ENCODE measurements at places on chromosomes 16 and 17.

- DNase-seq = no peak
Measured at GRCh38 chr16:1794221-1794871, 841 bp upstream of the IGFALS start.

- DNase-seq = no peak
Measured at GRCh38 chr16:17827313-17827712, 356.6 kb upstream of the XYLT1 start.

DNA sequence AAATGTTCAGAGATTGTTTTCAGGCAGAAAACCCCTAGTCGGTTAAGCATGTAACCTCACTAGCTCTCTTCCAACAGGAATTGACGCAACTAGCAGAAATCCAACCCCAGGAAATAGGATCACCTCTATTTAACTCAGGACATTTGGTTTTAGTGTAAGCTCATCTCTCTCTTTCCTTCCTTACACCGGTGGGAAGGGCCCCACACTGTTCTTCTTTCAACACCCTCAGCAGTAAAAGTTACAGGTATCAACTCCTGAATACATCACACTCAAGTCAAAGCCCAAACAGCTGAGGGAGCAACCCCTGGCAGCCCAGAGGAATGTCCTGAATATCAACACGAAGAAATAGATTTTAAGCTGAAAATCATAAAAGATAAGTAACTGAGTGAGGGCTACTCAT, 191.2 kb upstream of the KIF2B start:
- no peak for DNase-seq

GRCh38 chr16:969508-970385, 1.0 kb downstream of the LMF1 start:
- DNase-seq = no peak

DNA sequence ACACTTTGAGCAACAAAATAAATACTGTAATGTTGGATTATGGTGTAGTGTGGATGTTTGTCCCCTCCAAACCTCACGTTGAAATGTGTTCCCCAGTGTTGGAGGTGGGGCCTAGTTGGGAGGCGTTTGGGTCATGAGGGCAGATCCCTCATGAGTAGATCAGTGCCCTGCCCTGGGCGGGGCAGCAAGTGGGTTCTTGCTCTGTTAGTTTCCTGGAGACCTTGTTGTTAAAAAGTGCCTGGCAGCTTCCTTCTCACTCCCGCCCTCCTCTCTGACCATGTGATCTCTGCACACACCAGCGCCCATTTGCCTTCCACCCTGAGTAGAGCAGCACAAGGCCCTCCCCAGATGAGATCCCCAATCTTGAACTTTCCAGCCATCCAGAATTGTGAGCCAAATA, 67.7 kb downstream of the MPRIP start:
- DNase-seq = peak; percentile 27

DNA sequence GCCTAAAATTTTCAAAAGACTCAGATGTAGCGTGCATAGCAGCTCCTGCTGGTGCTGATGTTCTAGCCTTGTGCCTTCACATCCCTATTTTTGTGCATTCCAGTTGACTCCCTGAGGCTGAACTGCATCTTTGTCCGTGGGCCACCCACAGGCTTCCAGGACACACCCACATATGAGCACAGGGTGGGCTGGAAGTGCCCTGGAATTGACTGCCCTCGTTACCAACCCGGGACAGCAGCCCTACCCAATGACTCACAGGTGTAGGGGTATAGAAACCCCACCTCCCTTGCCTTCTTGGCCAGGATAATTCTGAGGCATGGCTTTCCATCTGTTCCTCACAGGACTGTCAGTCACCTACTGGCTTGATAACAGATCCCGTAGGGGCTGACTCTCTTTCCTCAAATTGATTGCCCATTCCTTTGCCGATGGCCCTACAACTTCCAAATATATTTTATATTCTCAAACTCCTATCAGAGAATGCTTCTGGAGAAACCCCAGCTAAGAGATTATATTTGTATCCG, 65.9 kb upstream of the CDH13 start:
- DNase-seq = no peak

- no peak for DNase-seq
Measured at GRCh38 chr16:59236804-59237458, 502.8 kb upstream of the GOT2 start.

DNA sequence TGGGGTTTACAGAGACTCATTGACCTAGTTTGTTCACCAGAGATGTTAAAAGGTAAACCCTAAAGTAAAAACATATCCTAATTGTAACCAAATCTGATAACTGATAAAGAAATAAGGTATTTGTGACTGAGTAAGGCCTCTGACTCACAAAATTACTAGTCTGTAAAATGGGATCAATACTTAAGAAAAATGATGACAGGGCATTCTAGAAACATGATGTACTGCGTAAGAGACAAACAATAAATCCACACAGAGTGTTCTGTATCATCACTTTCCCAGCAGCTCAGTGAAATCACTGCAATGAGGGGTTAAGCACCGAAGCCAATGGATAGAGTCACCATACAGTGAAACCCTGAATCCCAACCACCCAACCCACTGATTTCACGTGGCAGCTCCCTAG, 91.5 kb downstream of the VPS53 start:
- no peak for DNase-seq

DNA sequence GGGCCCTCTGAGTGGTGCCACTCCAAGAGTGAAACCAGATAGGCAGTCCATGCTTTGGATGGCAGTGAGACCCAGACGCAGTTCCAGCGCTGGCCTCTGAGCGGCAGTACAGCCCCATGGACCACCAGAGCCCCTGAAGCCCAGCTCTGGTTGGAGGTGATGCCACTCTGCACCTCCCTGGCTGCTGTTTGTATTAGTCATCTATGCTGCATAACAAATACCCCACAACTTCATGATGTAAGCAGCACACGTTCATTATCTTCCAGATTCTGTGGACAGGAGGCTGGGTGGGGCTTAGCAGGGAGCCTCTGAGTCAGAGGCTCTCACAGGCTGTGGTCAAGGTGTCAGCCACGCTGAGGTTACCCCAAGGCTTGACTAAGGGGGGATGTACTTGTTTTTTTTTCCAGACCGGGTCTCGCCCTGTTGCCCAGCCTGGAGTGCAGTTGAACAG, 5.1 kb upstream of the NME4 start:
- peak; percentile 55 for DNase-seq

DNA sequence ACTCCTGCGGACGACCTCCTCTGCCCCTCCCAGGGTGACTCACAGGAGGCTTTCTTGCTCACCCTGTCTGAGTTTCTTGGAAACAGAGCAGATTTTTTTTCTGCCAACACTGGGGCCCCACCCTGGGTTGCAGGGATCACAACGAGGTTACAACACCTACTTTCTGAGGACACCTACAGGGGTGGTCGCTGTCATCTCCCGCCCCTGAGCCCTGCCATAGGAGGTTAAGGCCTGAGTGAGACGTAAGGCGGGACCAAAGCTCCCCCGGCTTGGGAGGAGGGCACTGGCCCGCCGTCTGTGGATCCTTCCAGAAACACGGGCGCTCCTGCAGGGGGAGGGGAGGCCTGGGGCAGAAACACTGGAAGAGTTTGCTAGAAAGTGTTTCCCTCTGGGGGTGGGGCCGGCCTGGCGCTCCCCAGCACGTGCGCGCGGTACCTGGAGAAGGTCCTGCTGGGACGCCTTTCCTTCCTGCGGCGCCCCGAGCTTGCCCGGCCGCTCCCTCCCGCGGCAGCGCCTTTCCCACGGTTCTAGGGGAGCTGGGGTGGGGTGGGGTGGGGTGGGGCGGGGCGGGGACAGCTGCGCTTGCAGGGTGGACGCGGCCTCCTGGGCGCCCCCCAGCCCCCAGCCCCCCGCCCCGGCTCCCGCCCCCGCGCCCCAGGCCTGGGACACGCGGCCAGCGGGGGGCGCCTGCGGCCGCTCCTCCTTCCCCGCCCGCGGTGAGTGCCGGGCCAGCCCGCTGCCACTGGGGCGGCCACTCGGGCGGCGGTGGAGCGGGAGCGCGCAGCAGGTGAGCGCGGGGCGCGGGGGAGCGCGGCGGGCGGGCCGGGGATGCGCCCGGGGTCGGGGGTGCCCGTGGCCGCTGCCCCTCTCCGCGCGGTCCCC, 20.7 kb upstream of the ADCY7 start:
- DNase-seq = peak; percentile 29

GRCh38 chr17:2943981-2944380, 119.4 kb downstream of the OR1D5 start:
- no peak for DNase-seq

DNA sequence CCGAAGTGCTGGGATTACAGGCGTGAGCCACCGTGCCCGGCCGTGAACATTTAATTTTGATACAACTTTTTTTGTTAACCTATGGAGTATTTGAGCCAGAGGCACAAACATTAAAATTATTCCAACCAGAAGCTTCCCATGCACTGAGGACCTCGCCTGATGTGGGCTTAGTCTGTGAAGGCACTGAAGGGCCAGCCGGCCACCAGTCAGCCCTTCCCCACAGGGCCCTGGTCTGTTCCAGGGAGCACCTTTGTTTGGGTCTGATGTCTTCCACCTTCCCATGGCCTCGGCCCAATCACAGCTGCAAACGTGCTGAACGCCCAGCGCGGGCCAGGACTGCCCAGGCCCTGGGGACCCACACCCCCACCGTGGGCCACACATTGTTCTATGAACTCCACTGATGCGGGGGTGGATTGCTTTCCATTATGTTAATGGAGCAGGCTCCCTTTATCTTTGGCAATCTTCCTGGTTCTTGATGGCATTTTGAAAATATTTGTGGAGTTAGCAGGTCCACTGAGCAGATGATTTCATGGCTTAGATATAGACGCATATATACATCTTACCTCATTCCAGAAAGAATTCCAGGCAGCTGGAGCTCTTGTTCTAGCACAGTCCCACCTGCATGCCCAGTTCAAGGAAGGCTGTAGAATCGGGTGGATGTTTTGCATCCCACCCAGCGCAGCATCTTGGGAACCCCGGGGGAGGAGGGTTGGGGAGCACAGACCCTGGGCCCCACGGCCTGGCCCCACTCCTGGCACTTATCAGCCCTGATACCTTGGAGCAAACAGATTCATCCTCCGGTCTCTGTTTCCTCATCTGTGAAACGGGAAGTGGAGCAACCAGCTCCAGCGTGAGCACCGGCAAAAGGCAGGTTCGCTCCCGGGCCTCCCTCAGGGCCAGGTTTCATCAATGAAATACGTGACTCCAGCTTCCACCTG, 14.5 kb downstream of the SPIRE2 start:
- DNase-seq = no peak

DNA sequence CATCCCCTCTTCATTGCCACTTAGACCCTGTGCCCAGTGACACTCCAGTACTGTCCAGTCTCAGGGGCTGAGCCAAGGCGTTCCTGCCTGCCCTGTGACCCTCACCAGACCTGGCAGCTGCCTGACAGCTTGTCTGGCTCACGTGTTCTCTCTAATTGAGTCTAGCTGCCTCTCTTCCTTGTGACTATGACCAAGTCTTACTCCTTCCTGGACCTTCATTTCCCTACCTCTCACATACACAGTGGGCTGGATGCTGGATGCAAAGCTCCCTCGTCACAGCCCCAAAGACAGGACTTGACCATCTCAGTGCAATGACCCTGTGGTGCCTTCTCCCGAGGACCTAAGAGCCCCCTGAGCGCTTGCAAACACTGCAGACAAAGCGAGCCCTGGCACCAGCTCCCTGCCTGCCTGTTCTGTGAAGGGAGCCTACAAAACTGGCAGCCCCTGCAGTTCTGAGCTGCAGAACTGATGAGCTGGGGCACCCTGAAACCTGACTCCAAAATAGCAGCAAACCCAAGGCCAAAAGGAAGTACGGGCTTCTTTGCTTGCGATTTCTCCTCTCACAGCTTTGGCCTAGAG, 1.7 kb downstream of the DEXI start:
- DNase-seq = no peak

GRCh38 chr16:12543700-12544476, 259.8 kb downstream of the CPPED1 start:
- DNase-seq = no peak

DNA sequence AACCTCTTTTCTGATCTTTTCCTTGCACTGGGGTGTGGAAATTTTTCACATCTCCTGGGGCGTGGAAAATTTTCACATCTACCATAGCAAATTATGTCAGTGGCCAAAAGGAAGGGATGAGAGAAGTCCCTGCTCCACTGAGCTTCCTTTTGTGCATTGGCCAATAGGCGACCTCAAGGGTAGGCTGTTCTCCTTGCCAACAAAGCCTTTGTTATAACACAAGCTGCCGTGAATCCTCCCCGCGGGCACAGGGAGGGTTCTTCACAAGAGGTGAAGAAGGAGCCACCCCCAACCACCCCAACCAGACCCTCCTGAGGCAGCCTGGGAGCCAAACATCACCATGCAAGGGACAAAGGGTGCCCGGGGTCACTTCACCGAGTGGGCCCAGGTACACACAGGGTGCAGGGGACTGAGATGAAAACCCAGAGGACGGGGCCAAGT, 6.5 kb downstream of the SLC5A11 start:
- no peak for DNase-seq

DNA sequence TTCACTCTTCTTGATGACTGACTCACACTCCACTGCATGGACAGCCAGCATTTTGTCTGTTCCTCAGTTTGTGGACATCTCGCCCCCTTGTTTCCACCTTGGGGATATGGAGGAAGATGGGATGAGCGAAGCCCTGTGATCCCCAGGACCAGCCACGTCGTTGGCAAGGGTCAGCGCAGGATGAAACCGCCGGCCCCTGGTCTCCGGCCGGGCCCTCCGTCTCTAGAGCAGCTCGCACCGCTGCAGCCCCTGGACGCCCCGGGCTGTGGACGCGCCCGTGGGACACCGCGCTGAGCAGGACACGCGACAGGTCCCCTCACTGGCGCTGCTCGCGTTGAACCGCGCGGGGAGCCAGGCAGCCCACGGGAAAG, 604 bp upstream of the ZC3H18 start:
- peak; percentile 5 for DNase-seq

- no peak for DNase-seq
Measured at GRCh38 chr17:35359398-35359797, 14.0 kb downstream of the SLFN11 start.

DNA sequence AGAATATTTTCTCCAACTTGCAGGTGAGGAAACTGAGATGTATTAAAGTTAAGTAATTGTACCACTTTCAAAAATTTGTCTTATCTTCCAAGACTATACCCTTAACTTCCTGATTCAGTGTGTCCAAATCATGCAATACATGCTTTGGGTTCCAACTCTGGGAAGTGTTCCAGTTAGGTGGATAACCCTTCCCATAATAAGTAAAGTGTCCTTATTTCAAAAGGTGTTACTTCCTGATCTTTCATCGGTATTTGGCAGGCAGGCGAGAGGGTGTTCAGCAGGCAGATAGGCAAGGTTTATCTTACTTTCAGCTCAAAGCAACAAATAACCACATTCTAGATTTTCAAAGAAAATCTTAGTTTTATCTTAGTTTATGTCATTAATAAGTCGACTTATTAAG, 46.3 kb upstream of the ARHGAP44 start:
- no peak for DNase-seq
